Activated T-helper 2 cell treated with anti-CD3 and anti-CD28 coated beads, Interferon-gamma antibody, Interleukin-2, Interleukin-4, amounts not matched to agents 10 μg/mL and 5 μg/mL and 100 μg/mL, durations not matched to agents 14 hours and 24 hours and 36 hours (primary cell): ENCODE measurements at places on chromosomes 16 and 17.
A peak's percentile ranks its signal among the peaks of the same experiment; 100 is the strongest.

DNA sequence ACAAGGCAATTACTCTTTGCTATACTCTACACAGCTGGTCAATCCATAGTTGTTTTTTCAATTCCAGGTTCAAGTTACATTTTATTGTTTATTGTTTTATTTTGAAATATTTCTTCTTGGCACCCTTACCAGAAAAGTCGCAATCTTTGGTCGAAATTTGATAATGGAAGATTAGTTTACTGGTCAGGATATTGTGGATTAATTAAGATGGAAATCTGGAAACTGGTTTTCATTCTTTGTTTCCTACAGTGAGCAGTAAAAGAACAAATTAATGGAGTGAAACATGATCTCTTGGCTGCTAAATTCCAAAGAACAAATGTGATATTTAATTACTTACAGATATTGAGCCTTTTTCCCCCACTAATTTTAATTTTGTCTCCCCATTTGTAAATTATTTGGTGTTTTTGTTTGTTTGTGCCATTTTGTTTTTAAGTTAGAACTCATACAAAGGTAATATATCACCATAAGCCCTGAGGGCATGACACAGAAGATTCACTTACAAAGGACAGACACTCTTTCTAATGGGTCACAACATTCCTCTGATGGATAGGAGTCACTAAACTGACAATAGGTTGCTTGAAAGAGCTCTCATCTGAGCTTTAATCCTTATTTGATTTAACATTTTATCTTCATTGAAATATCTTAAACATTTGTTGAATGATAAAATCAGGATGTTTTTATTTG, 700.2 kb downstream of the KCNJ2 start:
- H3K4me1 ChIP-seq: no peaks in the 10 kb centered on the region
- no peak overlapping the region for H3K27ac ChIP-seq
- H3K4me3 ChIP-seq: no peak overlapping the region
- DNase-seq: no peak
- no peaks in the 10 kb centered on the region for H3K27me3 ChIP-seq
- no peaks in the 10 kb centered on the region for H3K36me3 ChIP-seq

DNA sequence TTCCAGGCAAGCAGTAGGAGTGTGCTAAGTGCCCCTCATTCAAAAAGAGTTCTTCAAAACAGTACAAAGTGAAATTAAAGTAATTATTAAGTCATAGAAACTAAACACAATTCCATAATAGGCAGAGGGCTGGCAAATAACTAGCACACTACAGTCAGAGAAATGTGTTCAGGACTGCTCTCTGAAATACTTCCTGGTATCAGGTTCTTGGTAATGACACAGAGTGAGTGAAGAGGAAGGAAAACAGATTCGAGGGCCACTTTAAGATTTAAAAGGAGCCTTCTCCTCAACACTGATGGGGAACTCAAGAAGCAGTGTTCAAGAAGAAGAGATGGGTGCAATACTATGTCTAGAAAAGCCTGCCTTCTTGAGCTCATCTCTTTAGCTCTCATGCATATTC, 139.2 kb downstream of the TOX3 start:
- H3K36me3 ChIP-seq: no peaks in the 10 kb centered on the region
- H3K27me3 ChIP-seq: no peaks in the 10 kb centered on the region

DNA sequence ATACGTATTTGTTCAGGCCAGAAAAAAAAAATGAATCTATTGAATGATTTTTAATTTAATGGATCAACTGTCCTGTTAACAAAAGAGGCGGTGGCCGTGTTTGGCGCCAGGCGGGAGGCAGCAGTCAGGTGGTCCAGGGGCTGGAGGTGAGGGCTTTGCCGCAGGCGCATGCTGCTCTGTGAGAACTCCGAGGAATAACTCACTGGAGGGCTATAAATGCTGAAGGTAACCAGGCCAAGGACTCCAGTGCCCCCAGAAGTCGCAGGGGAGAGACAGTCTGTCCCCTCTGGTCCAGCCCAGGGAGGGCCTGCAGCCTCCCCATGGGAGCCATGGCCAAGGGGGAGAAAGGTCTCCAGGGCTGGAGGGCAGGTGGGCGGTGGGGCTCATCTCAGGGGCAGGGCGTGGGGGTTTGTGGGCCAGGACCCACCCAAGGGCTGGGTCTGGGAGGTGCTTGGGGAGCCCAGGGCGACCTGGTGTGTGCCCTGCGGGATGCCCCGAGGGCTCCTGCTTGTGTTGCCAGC, 7.1 kb upstream of the BAHCC1 start:
- peak overlapping the region; percentile 73 for H3K4me3 ChIP-seq
- H3K27ac ChIP-seq: no peak overlapping the region
- no peaks in the 10 kb centered on the region for H3K36me3 ChIP-seq
- peaks cover 50% of the 10 kb centered on the region for H3K27me3 ChIP-seq

DNA sequence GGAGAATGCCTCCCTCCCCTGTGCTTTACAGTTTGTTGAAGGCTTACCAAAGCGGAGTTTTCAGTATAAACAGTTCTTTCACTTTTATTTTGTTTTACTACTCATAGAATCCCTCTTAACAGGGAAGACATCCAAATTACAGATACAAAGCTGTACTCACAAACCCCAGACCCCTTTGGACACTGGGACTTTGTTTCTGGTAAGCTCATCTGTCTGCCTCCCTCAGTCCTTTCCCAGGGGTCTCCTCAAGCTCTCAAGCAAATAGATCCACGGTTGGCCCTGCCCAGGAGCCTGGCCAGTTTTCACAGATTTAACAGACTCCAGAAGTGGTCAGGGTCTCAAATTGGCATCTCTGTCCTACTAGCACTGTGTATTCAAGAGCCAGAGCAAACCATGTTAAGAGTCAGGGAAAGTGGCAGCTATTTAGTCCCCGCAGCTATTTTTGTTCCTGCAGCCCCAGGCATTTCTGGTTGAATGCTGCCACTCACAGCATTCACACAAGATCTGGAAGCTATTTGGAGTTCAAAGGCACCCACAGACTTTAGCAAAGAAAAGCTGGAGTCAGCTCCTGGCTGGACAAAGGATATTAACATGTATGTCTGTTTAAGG, 54.2 kb downstream of the TMEM100 start:
- no peak overlapping the region for H3K27ac ChIP-seq
- H3K36me3 ChIP-seq: no peaks in the 10 kb centered on the region

GRCh38 chr17:19733953-19734526, 14.1 kb downstream of the ALDH3A1 start:
- H3K27ac ChIP-seq: no peak overlapping the region
- no peaks in the 10 kb centered on the region for H3K36me3 ChIP-seq
- H3K4me1 ChIP-seq: no peaks in the 10 kb centered on the region
- DNase-seq: no peak
- no peaks in the 10 kb centered on the region for H3K27me3 ChIP-seq
- no peak overlapping the region for H3K4me3 ChIP-seq

- peaks cover 33% of the 10 kb centered on the region for H3K4me1 ChIP-seq
- peaks cover 44% of the 10 kb centered on the region for H3K36me3 ChIP-seq
- no peak for DNase-seq
- H3K4me3 ChIP-seq: no peak overlapping the region
Observed at GRCh38 chr16:50731130-50731988, 10.5 kb upstream of the CYLD start.

DNA sequence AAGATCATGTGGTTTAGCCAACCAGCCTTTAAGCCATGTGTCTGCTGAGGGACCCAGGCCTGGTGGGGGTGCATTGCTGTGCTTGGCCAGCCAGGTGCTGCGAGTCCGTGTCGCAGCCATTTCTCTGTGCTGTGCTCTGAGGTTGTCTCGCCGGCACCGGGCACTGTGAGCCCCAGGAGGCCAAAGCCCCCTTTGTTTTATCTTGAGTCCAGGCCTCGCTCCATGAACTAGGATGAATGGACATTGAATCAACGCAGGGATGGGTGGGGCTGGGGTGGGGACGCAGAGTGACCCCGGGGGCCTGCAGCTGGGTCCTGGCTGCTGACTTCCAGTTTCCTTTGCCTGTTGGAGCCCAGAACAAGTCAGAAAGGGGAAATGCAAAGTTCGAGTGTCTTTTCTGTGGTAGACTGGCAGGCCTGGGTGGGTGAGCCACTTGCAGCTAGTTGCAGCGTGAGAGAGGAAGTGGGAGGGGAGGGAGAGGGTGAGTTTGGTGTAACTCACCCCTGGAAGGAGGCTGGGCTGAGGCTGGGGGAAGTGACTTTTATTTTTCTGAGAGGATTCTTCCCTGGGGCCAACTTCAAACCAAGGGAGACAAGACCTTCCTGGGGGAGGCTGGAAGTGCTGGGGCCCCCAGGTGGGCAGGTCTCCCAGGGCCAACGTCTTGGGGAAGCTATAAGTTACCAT, 324.7 kb downstream of the SEC14L1 start:
- H3K27me3 ChIP-seq: no peaks in the 10 kb centered on the region
- H3K27ac ChIP-seq: peak overlapping the region; percentile 80
- H3K4me3 ChIP-seq: peak overlapping the region; percentile 49
- H3K4me1 ChIP-seq: peaks cover 66% of the 10 kb centered on the region
- DNase-seq: peak; percentile 77

DNA sequence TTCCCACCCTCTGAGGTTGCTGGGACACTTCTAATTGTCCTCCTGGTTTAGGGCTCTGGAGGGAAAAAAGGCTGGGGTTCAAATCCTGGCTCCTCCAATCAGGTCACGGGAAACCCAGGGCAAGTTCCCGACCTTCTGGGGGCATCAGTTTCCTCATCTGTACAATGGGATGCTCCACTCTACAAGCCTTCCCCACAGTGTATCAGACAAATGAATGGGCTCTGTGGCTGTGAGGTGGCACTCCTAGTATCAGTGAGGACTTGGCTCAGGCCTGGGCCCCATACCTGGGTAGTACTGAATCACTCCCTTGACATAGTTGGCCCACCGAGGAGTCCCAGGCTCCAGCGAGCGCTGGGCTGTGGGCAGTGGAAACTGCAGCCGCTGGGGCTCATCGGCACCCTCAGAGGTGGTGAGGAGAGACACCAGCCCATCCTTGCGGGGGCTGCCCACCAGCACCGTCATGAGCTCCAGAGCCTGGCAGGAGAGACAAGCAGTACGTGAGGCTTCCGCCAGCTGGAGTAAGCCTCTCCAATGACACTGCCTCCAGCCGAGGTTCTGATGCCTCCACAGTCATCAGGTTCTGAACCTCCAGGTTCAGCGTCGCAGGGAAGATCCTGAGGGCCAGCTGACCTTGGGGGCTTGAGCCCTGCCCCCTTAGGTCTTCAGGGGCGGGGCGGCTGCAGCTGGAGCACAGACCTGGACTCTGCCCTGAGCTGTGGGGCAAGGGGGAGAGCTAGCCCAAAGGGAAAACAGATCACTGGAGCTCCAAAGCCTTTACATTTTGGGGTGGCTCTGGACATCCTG, 1.2 kb downstream of the GALK1 start:
- no peak for DNase-seq
- peaks cover 3% of the 10 kb centered on the region for H3K27me3 ChIP-seq
- peak overlapping the region; percentile 65 for H3K27ac ChIP-seq
- peaks cover 16% of the 10 kb centered on the region for H3K36me3 ChIP-seq
- peaks cover 9% of the 10 kb centered on the region for H3K4me1 ChIP-seq

GRCh38 chr16:81448154-81449131, 3.8 kb downstream of the CMIP start:
- H3K36me3 ChIP-seq: peaks cover 47% of the 10 kb centered on the region
- H3K27ac ChIP-seq: peak overlapping the region; percentile 16
- DNase-seq: no peak

DNA sequence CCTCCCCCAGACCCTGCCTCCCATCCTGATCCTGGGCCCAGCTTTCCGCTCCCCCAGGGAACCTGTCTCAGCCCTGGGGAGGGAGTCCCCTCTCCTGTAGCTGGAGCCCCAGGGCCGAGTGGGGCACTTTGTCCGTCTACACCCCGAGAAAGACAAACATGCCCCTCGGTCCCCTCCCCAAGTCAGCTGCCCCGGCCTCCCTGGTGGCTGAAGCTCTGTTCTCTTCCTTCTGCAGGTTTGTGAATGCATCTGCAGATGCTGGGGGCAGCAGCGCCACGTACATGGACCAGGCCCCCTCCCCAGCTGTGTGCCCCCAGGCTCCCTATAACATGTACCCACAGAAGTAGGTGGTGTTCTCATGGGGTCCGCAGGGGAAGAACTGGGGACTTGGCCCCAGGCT, 20.8 kb downstream of the STAT5A start:
- no peak overlapping the region for H3K4me3 ChIP-seq
- peaks cover 89% of the 10 kb centered on the region for H3K36me3 ChIP-seq
- no peak for DNase-seq
- peaks cover 52% of the 10 kb centered on the region for H3K4me1 ChIP-seq

GRCh38 chr17:19250421-19251173, 13.4 kb downstream of the EPN2 start:
- H3K27me3 ChIP-seq: peaks cover 11% of the 10 kb centered on the region
- no peak overlapping the region for H3K4me3 ChIP-seq
- H3K27ac ChIP-seq: no peak overlapping the region
- no peaks in the 10 kb centered on the region for H3K4me1 ChIP-seq
- no peaks in the 10 kb centered on the region for H3K36me3 ChIP-seq
- no peak for DNase-seq

DNA sequence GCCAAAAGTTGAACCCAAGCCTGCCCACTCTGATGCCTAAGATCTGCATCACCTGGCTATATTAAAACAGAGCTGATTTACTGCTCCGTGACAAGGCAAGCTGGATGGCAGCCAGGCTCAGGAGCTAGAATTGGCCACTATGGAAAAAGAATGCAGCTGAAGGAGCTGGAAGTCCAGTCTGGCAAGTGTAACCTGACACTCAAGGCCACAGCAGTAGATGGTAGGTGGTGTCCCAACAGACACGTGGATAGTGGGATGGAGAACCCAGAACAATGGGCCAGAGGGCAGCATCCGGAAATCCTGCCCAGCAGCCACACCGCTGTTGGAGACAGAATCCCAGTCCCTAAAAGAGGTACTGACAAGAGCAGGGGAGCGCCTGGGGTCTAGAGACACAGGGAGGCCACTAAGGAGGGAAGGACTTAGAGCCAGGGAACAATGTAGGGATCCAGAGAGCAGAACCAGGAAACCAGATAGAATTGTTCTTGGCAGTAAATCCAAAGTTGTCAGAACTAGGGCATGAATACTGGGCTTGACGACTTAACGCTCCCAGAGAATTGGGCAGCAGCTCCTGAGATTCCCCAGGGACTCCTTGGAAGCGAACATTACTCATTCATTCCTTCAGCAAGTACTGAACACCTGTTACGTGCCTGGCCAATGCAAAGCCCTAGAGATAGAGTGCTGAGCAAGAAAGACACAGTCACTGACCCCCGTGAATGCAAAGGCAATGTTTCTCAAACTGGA, 85.7 kb downstream of the CDYL2 start:
- no peak overlapping the region for H3K27ac ChIP-seq
- DNase-seq: no peak
- H3K4me1 ChIP-seq: peaks cover 8% of the 10 kb centered on the region
- no peak overlapping the region for H3K4me3 ChIP-seq
- H3K27me3 ChIP-seq: no peaks in the 10 kb centered on the region

- no peak for DNase-seq
- H3K4me3 ChIP-seq: no peak overlapping the region
- peaks cover 80% of the 10 kb centered on the region for H3K36me3 ChIP-seq
- no peaks in the 10 kb centered on the region for H3K27me3 ChIP-seq
- peak overlapping the region; percentile 25 for H3K27ac ChIP-seq
- H3K4me1 ChIP-seq: no peaks in the 10 kb centered on the region
Observed at GRCh38 chr17:77210331-77210730, 69.6 kb downstream of the SEC14L1 start.

GRCh38 chr16:11499295-11500089, 87.2 kb downstream of the LITAF start:
- no peak overlapping the region for H3K27ac ChIP-seq
- peaks cover 16% of the 10 kb centered on the region for H3K4me1 ChIP-seq
- no peaks in the 10 kb centered on the region for H3K36me3 ChIP-seq
- DNase-seq: no peak

- no peaks in the 10 kb centered on the region for H3K36me3 ChIP-seq
- no peak overlapping the region for H3K4me3 ChIP-seq
- peaks cover 36% of the 10 kb centered on the region for H3K27me3 ChIP-seq
- no peak overlapping the region for H3K27ac ChIP-seq
Observed at GRCh38 chr17:5598457-5598856, 14.1 kb upstream of the NLRP1 start.
